ENCODE measurements at places on chromosomes 6 and 20.
A peak's percentile ranks its signal among the peaks of the same experiment; 100 is the strongest.

GRCh38 chr6:135622081-135622480 lies 124.5 kb upstream of the AHI1 start:
- no peak for DNase-seq

GRCh38 chr6:136539967-136540652 lies 10.1 kb downstream of the MAP7 start:
- no peak for DNase-seq

- no peak for DNase-seq
These were observed 13.2 kb downstream of the TMEM74B start for GRCh38 chr20:1171461-1172093.

DNA sequence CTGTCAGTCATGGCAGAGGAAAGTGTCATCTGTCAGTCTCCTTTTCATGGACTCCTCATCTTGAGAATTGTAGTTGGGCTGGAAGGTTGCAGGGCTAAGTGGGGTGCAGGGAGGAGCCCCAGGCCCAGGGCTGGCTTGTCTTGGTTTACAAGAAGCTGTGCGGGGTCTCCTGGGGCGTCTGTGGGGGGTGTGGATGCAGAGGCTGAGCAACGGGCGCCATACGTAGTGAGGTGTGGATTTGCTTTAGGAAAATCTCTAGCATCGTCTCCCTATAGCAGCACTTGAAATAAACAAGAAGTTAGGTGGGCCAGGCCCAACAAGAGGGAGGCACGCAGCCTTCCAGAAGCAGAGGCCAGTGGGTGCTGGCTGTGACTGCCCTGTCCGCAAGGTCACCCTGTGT lies 1.8 kb upstream of the SLC17A9 start:
- DNase-seq, result no peak

- peak; percentile 87 for DNase-seq
These were observed 314.0 kb upstream of the JAG1 start for GRCh38 chr20:10987651-10988383.

- no peak for DNase-seq
These were observed 163.3 kb downstream of the TAF4 start for GRCh38 chr20:61902221-61902869.

- DNase-seq, result peak; percentile 30
These were observed 1.2 kb downstream of the MTCH1 start for GRCh38 chr6:36984581-36985416.

- no peak for DNase-seq
These were observed 48.1 kb downstream of the RIPOR2 start for GRCh38 chr6:24887545-24888140.

DNA sequence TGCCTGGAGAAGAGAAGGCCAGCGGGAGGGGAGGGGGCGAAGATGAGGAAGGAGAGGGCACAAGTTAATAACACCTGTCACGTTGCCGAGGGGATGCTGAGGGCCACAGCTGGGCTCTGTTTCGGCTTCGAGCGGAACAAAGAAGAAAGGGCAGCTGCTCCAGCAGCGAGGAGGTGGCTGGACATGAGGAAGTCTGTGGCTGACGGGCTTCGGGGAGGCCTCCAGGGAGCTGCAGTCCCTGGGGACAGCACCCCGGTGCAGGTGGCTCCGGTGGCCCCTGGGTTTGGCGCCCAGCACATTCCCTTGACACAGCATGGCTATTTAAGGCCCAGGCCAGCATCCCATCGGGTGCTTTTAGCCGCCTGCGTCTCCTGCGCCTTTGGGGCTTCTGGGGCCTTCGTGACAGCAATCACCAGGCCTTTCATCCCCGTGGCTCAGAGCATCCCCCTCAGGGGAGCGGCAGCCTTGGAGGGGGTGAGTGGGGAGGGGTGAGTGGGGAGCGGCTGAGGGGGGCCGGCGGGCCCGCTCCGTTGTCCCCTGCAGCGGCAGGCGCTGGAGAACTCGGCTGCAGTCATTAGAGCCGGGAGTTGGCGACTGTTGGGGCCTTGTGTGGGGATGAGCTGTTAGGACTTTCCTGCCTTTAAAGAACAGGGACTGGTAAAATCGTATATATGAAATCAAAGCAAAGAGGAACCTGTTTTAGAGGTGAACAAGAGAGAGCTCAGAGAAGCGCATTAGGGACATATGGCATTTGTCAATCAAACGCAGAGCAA lies 99.0 kb downstream of the TMEM242 start:
- no peak for DNase-seq

- DNase-seq, result peak; percentile 65
These were observed 51.9 kb downstream of the GCLC start for GRCh38 chr6:53492860-53493634.

GRCh38 chr6:169167581-169168301 lies 85.9 kb downstream of the THBS2 start:
- peak; percentile 47 for DNase-seq

DNA sequence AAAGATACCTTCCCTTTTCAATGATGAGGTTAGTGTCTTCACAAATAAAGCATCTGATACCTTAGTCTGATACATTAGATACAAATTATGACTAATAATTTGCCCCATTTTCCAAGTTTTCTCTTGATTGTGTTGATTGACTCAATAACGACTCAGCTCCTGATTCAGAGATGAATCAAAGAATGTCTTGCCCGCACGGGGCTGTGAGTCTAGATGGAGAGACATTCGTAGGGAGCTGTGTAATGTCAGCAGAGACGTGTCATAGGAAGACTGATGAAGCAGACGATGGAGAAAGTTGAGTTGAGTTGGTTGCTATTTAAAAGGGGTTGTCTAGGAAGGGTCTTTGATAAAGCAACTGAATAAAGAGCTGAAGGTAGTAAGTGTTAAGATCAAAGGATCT lies 78.2 kb downstream of the TSHZ2 start:
- DNase-seq, result peak; percentile 78

DNA sequence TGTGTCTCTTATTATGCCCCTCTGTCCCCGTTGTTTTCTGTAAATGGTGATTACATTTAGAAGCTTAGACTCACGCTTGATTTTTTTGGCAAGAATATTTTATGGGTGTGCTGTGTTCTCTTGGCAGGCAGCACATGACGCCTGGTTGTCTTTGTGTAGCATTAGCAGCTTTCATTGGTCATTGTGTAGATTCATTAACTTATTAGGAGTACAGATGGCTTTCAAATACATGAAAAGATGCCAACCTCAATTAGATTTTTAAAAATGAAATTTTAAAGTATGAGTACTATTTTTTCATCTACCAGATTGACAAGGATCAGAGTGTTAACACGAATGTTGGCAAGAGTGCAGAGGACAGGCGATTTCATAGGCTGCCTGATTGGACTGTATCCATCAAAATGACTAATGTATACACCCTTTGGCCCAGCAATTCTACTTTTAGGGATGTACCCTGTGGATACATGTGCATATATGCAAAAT lies 15.2 kb downstream of the COX4I2 start:
- no peak for DNase-seq
